Aorta (tissue), 5 donors: ENCODE measurements at places on chromosomes 2 and 18.

DNA sequence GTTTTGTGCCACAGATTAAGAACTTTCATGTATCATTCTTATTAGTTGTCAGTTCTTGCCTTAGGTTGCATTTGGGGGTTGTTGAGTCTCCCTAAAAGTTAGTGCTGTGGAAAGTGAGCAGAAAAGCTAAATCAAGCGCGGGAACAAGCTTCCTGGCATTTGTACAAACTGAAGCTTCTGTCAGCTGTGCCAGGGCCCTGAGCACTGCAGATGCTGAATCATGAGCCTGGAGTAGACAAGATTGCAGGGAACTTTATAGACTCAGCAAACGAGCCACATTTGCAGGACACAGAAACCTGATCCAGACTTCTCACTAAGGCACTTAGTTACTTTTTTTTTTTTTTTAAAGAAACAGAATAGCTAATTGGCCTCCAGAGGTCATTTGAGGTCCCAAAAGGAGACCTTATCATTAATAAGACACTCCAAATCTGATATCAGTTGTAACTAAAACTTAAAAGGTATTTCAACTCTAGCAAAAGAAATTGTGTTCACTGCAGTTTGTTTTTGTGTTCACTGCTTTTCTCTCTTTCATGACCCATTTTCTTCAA is 88.7 kb downstream of the ADAM23 start:
- no peak for DNase-seq

GRCh38 chr2:163121483-163121882 is 282.9 kb upstream of the KCNH7 start:
- DNase-seq, result no peak

GRCh38 chr18:58552057-58552461 is 76.8 kb downstream of the ALPK2 start:
- no peak for DNase-seq

DNA sequence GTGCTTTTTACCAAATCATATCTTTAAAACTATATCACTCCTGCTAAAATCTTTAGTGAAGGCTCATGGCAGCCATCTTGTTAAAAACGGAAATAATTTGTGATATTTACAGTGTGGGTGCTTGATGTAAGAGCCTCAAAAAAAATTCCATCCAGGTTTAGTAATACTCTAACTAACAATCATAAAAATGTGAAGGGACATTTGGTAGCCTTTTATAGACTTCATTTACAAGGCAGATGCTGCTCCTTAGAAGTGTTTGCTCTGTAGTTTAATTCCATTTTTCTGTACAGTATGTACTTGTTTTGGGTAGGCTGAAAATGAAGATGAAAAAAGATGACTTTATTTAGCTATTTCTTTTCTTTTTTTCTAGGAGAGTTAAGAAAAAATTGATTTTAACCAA is 525.0 kb downstream of the ZEB2 start:
- DNase-seq, result no peak

DNA sequence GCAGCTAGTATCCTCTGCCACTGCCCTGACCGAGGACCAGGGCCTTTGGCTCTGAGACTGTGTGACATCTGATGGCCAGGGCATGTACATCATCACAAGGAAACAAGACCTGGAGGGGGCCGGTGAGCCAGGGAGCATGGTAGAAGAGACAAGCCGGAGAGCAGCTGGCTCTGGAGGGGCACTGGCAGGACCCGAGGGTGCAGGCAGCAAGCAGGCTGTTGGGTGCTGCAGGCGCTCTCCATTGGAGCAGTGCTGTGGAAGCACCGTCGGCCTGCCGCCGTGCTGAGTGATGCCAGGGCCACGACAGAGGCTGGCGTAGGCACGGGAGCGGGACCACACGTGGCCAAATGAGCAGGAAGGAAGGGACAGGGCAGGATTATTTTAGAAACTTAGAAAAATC is 335.2 kb downstream of the GBX2 start:
- DNase-seq, result peak; percentile 58

DNA sequence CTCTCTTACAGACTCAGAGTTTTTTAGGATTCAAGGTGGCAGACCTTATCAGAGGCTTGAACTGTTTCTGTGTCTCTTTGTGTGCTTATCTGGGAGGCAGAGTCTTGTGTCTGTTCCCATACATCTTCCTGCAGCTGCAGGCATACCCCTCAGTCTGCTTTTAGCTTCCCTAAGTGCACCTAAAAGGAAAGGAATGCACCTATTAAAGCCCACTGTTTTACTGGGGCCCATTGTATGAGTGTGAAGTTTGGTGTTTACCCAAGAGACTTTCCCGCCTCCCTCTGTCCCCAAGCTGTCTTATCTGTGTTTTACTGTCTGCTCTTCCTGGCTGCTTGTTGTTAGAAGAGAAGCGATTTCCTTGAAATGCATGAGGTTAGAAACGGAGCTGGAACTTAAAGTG is 1757.3 kb upstream of the PIK3C3 start:
- DNase-seq, result no peak

GRCh38 chr2:194003911-194004310 is 1653.1 kb upstream of the SLC39A10 start:
- DNase-seq, result no peak

GRCh38 chr2:235146871-235147565 is 195.2 kb downstream of the SH3BP4 start:
- no peak for DNase-seq

DNA sequence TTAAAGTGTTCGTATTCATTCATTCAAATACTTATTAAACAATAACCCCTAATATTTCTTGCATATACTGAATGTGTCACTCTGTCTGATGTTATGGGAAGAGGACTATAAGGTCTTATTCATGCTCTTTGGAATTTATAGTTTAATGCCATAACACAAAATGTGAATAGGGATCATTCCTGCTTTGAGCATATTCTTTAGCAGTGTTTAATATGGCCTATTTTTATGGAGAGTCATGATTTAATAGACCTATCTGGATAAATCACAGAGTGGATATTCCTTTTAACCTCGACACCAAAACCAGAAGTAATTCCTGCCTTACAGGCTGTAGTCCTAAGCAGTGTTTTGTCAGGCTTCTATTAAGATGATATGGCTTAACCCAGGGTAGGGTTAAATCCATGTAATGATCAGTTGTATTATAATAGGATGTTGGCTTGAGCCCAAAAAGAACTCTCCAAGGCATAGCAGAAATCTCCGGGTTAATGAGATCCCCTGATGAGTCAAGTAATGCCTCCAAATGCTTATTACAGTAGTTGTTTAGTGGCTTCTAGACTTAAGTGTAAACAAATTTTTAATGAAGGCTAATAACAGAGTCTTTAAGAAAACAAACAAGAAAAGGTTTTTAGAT is 54.3 kb downstream of the GULP1 start:
- DNase-seq, result no peak

GRCh38 chr2:239257511-239257937 is 143.3 kb downstream of the HDAC4 start:
- no peak for DNase-seq

DNA sequence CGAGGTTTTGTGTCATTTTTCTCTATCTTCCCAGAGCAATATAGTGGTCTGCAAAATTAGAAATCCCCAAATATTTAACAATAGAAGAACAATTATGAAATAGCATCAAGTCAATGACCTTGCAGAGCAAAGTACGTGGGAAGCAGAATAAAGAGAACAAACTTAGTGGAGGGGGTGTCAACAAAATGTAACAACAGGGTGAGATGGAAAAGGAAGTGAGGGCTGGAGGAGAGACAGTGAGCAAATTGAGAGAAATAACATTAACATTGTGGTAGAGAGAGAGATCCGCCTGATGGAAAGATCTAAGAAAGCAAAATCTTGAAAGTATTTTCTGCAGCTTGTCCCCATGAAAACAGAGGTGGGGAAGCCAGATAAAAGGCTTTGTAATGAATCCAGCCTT is 23.4 kb downstream of the ARHGAP15 start:
- DNase-seq, result no peak

GRCh38 chr2:60351802-60352201 is 201.7 kb downstream of the BCL11A start:
- DNase-seq, result no peak

GRCh38 chr2:46394649-46395510 is 84.5 kb upstream of the TMEM247 start:
- DNase-seq, result no peak

DNA sequence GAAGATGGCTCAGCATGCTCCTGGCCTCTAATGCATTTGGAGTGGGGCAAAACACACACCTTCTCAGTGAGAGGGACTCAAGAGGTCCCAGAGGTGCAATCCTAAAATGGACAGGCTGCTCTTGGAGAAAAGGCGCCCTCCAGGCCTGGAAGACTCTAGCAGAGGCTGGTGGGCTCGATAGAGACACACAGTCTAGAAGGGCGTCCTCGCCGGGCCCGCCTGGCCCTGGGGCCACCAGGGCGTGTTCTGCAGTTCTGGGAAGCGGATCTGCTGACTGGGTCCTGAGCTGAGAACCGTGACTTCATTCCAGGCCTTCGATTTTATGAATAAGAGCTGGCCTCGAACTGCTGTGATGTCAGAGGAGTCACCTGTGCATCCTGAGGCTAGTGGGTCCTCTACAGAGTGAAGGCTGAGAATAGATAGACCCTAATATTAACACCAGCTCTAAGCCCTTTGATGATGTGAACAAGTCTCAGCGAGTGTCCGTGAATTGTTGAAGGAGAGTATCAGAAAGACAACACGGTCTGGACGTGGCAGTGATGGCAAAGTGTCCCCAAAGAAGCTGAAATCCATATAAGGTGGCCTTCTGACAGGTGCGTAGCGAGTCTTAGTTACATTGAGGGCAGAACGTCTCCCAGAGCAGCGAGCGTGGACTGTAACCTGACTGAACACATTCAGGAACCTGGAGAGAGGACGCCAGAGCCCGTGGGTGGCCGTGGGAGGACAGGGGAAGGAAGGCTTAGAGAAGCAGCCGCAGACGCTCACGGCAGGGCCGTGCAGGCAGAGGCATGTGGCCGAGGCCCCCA is 136.9 kb downstream of the PTGR3 start:
- DNase-seq, result no peak

DNA sequence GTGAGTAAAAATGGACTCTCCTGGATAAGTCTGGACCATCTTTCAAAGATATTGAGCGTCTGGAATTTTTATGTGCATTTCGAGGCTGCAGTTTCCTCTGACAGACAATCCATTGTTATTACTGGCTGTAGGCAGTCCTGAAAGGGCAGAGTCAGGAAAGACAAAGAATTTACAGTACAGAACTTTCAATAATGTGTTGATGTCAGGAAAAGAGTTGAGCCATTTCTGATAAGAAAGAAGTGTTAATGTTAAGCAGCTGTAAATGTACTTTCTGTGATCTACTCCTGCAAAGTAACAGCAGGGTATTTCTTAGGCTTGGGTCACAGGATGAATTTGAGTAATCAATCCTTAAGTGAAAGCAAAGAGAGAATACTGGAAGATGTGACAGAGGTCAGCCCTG is 29.8 kb downstream of the TSPYL6 start:
- no peak for DNase-seq

DNA sequence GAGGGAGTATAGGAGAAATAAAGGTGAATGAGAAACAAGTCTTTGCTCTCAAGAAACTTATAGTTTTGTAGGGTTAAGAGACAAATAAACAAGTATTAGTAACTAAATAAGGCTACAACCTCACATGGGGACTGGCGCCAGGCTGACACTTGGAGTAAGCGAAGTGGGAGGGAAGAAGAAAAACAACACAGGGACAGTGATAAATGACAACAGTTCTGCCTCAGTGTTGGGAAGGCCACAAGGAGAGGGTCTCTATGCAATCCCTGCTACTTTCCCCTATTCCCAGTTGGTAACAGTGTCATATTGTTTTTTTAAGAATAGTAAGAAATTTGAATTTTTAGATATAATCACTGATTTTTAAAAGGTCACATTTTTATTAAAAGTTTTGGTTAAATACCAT is 4.0 kb downstream of the APLF start:
- no peak for DNase-seq

GRCh38 chr2:242098445-242099128 is 229.1 kb downstream of the RTP5 start:
- no peak for DNase-seq

- no peak for DNase-seq
Observed at GRCh38 chr2:39140322-39140847, 19.5 kb upstream of the SOS1 start.

DNA sequence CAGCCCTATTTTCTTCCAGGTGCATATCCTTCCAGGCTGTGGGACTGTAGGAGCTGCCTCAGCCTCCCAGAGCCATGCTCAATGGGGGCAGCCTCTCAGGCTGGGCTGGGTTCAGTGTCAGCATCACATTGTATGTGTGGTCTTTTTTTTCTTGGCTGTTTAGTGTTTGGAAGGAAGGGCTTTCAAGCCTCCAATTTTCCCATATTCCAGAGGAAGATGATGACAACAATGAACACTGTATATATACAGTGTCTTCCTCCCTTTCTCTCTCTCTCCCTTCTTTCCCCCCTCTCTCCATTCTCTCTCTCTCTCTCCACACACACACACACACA is 326.4 kb downstream of the DYSF start:
- no peak for DNase-seq

DNA sequence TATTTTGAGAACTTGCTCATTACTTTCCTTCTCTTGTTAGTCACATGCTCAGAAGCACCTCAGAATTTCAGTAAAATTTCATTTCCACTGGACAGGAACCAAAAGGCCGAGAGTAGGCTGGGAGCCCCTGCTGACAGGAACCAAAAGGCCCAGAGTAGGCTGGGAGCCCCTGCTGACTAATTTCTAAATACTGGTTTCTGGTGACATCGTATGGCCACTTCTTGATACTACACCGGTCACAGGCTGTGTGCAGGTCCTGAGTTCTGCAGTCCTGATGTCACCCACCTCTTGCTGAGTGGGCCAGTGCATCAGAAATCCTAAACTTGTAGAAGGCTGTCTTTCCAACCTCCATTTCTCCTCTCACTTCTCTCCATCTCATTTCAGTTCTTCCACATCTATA is 17.7 kb upstream of the EN1 start:
- no peak for DNase-seq

DNA sequence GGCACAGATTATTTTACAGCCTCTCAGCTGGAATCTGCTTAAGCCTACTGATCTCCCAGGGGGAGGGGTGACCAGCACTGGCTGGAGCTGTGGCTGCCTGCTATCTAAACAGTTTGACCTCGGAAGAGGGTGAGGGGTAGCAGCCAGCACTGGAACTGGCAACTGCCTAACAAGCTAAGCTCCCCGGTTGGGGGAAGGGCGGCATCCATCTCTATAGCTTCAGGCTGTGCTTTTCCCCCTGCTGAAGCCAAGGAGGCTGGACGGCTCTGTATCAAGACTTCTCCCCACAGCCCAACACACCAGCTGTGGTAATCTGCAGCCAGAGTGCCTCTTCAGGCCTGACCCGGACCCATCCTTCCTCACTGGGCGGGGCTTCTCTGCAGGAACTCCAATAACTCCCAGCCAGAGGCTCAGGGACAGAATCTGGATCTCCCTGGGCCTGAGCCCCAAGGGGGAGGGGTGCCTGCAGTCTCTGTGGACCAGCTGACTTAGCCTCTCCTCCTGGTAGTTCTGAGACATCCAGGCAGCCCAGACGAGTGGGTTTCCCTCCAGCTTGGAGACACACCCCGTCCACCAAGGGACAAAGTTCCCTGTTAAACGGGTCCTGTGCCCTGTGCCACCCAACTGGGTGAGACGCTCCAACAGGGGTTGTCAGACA is 560.2 kb downstream of the LRP1B start:
- no peak for DNase-seq

- DNase-seq, result no peak
Observed at GRCh38 chr2:175275539-175275938, 94.0 kb upstream of the ATP5MC3 start.
